ENCODE measurements at places on chromosomes 2 and 18.

- DNase-seq = no peak
Observed at GRCh38 chr2:157931542-157931941, 55.4 kb upstream of the ACVR1 start.

DNA sequence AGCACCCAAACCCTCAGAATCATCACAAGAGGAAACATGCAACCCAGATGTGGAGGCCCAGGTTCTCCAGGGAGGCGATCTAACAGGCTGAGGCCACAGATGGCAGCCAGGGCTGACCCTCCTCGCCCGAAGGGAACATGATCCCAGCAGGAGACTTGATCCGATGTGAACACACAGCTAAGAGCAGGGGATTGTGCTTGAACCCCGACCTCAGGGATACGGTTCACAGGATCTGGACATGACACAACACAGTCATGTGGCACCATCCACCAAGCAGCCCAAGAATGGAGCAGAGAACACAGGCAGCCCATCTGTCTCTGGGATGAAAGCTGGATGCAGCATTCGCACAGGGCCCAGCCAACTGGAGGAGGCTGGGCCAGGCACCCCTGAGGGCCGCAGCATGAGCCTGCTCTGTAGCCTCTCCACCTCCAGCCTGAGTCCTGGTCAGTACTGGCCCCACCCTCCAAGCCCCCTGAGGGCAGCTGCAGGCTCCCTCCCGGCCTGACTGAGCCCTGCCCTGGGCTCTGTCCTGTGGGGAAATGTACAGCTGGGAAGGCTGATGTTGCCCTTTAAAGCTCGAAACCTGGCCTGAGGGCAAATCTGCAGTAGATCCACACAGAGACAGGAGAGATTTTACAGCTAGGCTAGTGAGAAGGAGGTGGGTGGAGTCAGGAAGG is 39.0 kb downstream of the AQP12A start:
- DNase-seq = no peak

GRCh38 chr2:62495761-62496160 is 10.2 kb downstream of the TMEM17 start:
- DNase-seq = no peak

DNA sequence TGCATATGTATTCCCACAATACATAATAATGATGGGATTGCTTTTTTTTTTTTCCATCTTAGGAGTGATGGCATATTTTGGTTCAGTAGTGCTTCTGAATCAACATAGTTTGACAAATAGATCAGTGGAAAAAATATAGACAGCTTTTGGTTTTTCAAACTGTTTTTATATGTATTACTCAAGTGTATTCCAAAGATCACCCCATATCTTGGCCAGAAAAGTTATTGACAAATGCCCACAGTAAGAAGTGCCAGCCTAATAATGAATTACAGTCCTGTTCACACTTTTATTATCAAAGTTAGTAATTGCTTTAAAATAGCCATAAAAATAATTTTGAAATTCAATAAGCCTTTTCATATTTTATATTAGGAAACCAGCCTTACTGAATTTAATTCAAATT is 95.0 kb downstream of the TMEFF2 start:
- no peak for DNase-seq

GRCh38 chr2:221447310-221447709 is 124.8 kb downstream of the EPHA4 start:
- no peak for DNase-seq

DNA sequence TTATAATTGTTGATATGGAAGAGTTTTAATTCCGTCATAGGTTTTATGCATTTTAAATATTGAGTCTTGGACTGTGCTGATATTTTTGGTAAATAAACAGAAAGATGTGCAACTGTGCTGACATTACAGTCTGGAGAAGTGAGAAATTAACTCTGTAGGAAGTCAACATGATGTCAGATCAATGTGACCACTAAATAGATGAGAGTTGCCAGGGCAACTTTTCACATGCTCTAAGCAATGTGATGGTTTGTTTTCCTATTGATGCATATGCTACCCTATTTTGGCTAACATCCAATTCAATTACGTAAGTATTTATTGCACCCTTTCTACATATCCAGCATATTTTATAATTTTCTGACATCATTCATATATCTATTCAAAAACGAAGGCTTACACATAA is 1109.3 kb downstream of the TSN start:
- no peak for DNase-seq

- peak; percentile 67 for DNase-seq
Observed at GRCh38 chr2:28390746-28391563, 1.7 kb upstream of the FOSL2 start.

GRCh38 chr2:20666304-20667150 is at the start of gene GDF7:
GDF7 (plus strand) TSS chr2:20667144; CDS start chr2:20667240, 96 bp downstream.
- no peak for DNase-seq

DNA sequence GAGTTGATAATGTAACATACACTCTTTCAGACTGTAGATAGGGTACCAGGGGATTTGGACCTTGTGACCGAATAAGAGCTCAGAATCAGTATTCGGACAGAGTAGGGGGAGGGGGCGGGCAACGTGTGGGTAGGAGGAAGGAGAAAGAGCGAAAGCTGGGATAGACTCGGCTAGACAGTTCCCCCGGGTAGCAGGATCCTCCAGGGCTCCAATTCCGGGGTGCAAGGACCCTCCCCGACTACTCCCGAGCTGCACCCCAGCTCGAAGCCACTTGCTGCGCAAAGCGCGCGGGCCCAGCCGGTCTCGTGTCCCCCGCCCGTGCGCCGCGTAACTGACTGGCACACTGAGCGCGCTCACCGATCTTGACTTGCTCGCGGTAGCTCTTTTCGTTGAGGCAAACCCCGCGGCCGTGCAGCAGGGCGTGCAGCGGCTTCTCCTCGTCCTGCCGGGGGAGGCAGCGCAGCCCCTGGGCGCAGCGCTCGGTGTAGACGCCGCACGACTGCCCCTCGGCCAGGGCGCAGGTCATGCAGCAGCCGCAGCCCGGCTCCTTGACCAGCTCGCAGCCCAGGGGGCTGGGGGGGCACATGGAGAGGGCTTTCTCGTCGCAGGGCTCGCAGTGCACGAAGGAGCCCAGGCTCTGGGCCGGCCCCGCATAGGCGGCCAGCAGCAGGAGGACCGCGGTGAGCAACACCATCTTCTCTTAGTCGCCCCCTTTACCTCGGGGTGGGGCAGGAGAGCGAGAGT is 1.1 kb downstream of the IGFBP5 start:
- peak; percentile 24 for DNase-seq

DNA sequence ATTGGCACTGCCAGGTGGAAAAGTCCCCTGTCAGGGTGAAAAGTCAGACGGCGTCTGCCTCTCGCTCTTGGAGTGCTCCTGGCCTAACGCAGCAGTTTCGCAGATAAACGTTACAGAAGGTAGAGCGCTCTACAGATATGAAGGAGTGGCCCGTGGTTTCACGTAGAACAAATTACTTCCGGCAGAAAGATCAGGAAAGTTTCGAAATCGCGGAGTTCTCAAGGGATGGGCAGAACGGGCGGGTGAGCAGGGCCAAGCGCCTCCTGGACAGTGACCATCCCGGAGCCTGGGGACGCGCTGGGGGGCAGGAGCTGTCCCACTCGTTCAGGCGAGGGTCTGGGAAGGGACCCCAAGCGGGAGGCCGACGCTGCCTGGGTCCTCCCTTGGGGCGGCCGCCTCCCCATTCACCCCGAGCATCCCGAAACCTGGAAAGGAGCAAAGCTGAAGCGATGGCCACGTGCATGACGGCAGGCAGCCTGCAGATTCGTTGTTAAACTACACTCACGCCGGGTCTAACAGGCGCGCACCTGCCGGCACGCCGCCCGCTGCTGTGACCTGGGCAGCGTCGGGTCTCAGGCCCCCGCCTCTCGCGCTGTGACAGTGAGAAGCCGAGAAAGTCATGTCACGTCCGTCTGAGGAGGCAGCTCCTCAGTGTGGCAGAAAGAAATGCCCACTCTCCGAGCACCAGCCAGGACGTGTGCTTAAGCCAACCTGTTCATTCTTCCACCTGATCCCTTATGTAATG is 122.9 kb upstream of the SALL3 start:
- DNase-seq = no peak

- DNase-seq = no peak
Observed at GRCh38 chr2:204791230-204791629, 246.0 kb downstream of the PARD3B start.

DNA sequence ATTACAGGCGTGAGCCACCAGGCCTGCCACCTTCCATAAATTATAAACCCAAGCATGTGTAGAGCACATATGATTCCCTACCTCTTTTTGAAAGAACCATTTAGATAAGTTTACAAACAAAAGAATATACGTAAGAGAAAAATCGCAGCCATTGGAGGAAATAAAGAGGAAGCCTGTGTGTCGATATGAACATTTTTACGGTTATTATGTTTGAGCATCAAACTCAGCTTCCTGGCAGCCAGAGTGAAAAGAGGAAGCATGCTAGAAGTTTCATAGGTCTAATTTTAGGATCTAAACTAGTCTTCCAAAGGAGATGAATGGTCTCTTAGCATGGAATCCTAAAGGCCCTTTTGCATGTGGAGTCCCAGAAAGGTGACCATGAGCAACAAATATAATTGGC is 104.3 kb downstream of the PLB1 start:
- no peak for DNase-seq

DNA sequence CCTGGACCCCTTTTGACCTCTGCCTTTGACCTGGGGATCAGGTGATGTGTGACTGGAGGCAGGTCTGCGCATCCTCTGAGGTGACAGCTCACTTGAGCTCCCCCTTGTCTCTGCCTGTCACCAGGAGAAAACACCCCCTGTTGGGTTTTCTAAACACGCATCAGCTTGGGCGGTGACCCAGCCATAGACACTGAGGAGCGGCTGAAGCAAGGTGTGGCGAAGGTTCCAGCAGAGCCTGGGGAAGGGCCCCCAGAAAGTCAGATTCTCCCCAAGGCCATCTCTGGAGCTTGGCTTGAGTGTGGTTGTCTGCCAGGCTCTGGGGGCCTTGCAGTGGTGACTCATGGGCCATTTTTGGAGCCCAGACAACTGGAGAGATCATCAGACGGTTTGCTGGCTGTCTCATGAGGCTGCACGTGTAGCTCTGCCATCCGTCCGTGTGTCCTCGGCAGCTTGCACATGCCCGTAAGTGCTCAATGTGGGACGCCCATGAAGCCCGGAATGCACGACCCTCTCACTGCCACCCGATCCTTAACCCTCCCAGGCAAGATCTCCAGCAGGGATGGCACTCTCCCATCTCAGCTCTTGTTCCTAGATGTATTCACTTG is 29.4 kb downstream of the SIX3 start:
- no peak for DNase-seq

- no peak for DNase-seq
Observed at GRCh38 chr2:118055512-118056164, 32.6 kb upstream of the INSIG2 start.

DNA sequence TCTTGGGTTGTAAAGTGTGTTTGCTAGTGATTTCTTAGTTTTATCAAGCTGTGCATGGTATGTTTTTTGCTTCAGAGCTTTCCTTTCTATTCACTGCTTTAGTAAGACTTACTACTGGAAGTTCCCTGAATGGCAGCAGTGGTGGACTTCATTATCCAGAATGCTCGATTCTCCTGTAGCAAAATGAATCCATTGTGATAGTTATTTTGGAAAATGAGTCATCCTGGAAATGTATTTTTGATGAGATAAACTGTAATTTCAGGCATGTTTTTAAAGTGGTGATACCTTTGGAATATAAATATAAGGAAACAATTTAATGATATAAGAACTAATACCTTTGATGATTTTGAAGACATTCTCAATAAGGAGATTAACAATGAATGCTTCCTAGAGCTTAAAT is 387.1 kb downstream of the PTPRM start:
- no peak for DNase-seq

DNA sequence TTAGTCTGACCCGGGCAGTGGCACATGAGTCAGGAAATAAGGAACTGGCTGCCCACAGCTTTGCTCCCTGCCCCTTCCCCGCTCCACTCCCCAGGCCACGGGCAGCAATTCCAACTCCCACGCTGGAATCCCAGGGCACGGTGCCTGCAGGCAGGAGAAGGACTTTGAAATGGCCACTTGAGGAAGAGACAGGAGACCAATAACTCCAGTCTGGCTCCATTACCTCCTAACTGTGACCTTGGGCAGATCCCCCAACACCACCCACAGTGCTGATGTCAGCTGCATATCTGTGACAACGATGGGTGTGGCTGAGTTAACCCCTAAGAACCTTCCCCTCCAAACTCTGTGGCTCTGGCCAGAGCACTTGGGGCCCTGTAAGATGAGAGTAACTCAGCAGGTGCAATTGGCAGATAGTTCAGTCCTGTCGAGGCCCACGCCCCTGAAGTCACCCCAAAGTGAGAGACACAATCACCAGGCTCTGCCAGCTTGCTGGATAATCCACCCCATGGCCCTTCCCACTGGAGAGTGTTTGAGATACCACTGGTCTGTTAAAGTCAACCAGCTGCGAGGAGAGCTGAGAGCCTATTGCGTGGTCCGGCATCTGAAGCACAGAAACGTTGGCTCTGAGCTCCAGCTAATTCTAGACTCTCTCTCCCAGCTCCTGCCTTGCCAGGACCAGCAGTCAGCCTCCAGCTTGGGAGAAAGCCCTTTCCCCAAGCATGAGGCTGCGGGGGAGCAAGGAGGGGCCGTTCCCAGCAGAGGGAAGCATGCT is 175.2 kb downstream of the TNS1 start:
- DNase-seq = no peak

- no peak for DNase-seq
Observed at GRCh38 chr2:215699700-215700538, 264.1 kb upstream of the FN1 start.

Measured in C1 segment of cervical spinal cord (tissue), 14 donors.